ENCODE measurements at places on chromosomes 11 and 22. TPM values are rescaled to one million over a fixed set of nuclear protein-coding genes. Genes with fewer than 3 reads are reported as not detected.

DNA sequence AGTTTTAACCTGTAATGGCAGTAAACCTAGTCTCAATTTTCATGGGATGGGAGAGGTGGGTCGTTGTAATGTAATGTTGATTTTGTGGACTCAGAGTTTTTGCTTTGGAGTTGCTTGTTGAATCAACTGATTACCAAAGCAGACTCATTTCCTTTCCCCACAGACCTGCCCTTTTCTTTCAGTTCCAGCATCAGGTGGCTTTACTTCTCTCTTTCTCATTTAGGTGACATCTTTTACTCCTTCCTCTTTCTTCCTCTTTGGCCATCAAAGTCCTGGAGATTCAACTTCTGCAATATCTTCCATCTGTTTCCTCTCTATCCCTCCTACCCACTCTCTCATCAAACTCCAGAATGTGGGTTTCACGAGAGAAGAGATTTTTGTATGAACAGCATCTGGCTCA, 313.9 kb downstream of the TMEM135 start:
- DNase-seq, result no peak

C11orf65 gene
- 1.0 TPM for polyA plus RNA-seq

DNA sequence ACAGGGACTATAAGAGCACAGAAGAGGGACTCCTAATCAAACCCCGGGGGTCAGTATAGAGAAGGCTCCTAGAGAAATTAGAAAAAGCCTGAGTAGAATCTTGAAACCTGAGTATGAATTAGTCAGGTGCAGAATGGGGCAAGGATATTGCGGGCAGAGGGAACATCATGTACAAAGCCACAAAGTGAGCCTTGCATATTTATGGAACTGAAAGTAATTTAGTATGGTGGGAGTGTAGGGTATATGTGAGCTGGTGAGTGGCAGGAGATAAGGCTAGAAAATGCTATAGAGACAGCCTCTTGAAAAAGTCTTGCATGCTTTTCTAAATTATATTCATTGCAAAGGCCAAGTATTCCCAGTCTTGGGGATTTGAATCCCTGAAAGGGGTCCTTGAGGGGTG, 93.7 kb downstream of the STIM1 start:
- no peak for DNase-seq

DNA sequence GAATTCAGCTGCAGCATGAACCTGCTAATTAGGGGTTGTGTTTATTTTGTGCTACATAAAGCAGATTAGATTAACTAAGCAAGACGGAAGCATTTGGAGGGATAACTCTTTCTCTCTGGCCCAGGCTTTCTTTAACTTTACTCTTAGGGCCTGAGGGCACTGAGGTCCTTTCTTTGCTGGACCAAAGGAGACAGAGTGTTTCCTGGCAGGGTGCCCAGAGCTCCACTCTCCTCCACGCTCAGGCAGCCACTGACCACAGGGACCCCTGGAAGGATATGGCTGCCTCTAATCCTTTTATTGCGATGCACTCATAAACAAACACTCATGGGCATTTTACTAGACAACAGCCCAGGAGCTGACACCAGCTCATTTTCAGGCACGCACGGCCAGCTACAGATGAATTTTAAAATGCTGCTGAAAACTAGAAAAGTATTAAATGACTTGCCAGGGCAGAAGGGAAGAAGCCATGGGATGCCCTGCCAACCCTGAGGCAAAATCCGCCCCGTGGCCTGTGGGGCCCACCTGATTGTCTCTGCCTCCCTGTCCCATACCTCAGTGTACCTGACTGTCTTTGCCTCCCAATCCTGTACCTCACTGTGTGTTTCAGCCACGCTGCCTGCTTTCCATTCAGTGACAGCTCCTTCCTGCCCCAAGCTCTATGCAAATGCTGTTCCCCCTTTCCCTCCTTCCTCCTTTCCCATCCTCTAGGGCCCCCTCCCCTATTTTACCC, 192.6 kb upstream of the NAV2 start:
- no peak for DNase-seq

Measured in hindlimb muscle (tissue), 1 donor.